ENCODE measurements at places on chromosomes 5 and 9. TPM values are rescaled to one million over a fixed set of nuclear protein-coding genes. Genes with fewer than 3 reads are reported as not detected.

MYO10 gene
- 7.6 TPM for polyA plus RNA-seq

DNA sequence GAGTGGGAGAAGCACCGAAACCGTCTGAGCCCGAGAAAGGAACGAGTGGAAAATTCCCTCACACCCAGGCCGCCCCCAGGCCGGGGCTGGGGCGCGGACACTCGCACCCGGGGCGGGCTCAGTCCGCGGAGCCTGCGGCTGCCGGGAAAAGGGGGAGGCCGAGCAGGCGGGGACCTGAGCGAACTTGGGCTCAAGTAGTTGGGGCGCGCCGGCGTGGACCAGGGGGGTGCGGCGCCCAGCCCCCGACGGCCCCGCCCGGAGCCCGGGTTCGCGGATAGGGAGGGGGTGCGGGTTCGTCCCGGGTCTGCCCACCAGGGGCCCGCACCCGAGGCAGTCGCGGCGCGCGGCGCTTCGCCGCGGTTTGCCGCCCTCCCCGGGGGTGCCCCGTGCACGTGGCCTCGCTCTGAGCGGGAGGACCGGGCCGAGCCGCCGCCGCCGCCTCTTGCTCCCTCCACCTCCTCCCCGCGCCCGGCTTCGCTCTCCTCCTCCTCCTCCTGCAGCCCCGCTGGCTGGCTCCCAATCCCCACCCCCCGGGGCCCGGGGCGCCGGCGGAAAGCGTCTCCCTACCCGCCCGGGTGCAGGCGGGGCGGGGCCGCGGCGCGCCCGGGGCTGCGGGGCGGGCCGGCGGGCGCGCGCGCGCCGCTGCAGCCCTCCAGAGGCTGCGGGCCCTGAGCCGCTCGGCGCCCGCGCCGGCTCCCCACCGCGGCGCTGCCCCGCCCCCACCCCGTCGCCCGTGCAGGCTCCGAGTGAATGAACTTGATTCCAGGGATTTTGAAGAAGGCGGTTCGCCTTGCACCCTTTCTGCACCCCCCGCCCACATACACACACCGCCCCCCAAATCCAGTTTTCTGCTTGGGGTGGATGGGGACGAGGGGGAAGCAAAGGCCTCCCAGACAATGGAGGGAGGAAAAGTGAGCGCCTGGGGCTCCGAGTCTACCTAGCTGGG lies 1.3 kb upstream of the NFIB start:
- no peaks in the 10 kb centered on the region for H3K36me3 ChIP-seq
- H3K4me3 ChIP-seq = peak overlapping the region; percentile 78
- peaks cover 12% of the 10 kb centered on the region for H3K27me3 ChIP-seq
- DNase-seq = peak; percentile 80
- peak overlapping the region; percentile 94 for H3K27ac ChIP-seq
- H3K4me1 ChIP-seq = peaks cover 12% of the 10 kb centered on the region

DNA sequence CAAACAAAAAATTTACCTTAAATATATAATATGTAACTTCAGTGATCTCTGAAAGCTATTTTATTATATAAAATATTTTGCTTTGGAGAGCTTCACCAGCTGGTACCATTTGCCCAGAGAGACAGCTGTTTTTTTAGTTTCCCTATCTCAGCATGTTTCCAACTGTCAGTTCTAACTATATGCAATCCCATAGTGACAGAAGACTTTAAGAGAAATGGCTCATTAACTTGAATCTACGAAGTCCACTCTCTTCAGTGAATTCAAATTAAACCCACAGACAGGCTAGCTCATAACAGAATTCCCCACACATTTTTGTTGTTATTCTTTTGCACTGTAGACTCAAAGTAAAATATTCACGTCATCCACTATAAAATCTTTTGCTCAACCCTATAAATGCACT lies 251.8 kb upstream of the POU5F2 start:
- H3K4me1 ChIP-seq = no peaks in the 10 kb centered on the region
- H3K4me3 ChIP-seq = no peak overlapping the region
- H3K27ac ChIP-seq = no peak overlapping the region
- no peak for DNase-seq

SHISAL2B gene
- polyA plus RNA-seq = not detected

GRCh38 chr9:91017245-91017644 lies 215.6 kb downstream of the SYK start:
- no peak overlapping the region for H3K27ac ChIP-seq
- H3K36me3 ChIP-seq = no peaks in the 10 kb centered on the region
- no peak for DNase-seq
- no peak overlapping the region for H3K4me3 ChIP-seq
- H3K27me3 ChIP-seq = no peaks in the 10 kb centered on the region

DNA sequence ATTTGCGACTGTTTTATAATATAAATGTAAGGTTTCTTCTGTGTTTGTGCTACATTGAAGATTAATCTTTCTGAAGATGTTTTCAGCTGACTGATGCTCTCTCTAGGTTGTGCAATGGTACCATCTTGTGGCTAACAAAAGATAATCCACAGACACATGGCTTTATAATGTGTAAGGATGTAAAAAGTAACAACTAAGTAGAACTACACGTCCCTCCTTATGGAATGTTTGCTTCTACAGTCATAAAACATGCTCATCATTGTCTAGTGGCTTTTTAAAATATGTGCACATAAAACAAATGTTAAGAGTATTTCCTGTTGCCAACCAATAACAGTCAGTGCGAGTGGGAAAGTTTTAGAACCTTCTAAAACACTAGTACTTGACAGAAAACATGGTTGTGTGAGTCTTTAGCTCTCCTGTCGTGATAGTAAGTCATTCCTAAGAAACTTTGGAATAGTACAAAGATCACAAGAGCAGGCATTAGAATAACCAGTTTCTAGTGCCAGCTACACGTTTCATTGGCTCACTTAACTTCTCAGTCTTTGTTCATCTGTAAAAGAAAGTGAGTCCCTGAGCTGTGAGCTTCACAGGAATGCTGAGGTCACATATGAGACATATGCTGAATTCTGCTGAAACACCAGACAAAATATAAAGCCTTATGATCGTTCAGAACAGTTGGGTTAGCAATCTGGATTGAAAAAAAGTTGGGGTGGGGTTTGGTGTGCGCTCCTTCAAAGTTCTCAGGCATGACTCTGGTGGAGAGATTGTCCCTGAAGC lies 75.7 kb upstream of the GLIS3 start:
- H3K27ac ChIP-seq = no peak overlapping the region
- no peak overlapping the region for H3K4me3 ChIP-seq
- H3K27me3 ChIP-seq = no peaks in the 10 kb centered on the region

- H3K36me3 ChIP-seq = no peaks in the 10 kb centered on the region
- no peak overlapping the region for H3K4me3 ChIP-seq
- no peaks in the 10 kb centered on the region for H3K4me1 ChIP-seq
- DNase-seq = no peak
- no peak overlapping the region for H3K27ac ChIP-seq
Measured at GRCh38 chr9:71620331-71620730, 148.0 kb downstream of the CEMIP2 start.

GRCh38 chr9:109277451-109277850 lies 43.4 kb downstream of the EPB41L4B start:
- no peak overlapping the region for H3K27ac ChIP-seq
- no peaks in the 10 kb centered on the region for H3K36me3 ChIP-seq
- DNase-seq = no peak
- no peaks in the 10 kb centered on the region for H3K4me1 ChIP-seq

RANBP3L gene
- 8.7 TPM for polyA plus RNA-seq

NOXA1 gene
- polyA plus RNA-seq = 19.1 TPM

GRCh38 chr9:33852216-33852826 lies 35.4 kb downstream of the UBE2R2 start:
- no peak for DNase-seq
- no peaks in the 10 kb centered on the region for H3K4me1 ChIP-seq
- H3K27ac ChIP-seq = no peak overlapping the region
- no peak overlapping the region for H3K4me3 ChIP-seq
- no peaks in the 10 kb centered on the region for H3K27me3 ChIP-seq

RASGRF2 gene
- polyA plus RNA-seq = 4.9 TPM

- no peak overlapping the region for H3K4me3 ChIP-seq
- no peaks in the 10 kb centered on the region for H3K27me3 ChIP-seq
- H3K36me3 ChIP-seq = no peaks in the 10 kb centered on the region
- H3K27ac ChIP-seq = no peak overlapping the region
- no peaks in the 10 kb centered on the region for H3K4me1 ChIP-seq
Measured at GRCh38 chr9:86733929-86734328, 213.4 kb downstream of the GAS1 start.

DNA sequence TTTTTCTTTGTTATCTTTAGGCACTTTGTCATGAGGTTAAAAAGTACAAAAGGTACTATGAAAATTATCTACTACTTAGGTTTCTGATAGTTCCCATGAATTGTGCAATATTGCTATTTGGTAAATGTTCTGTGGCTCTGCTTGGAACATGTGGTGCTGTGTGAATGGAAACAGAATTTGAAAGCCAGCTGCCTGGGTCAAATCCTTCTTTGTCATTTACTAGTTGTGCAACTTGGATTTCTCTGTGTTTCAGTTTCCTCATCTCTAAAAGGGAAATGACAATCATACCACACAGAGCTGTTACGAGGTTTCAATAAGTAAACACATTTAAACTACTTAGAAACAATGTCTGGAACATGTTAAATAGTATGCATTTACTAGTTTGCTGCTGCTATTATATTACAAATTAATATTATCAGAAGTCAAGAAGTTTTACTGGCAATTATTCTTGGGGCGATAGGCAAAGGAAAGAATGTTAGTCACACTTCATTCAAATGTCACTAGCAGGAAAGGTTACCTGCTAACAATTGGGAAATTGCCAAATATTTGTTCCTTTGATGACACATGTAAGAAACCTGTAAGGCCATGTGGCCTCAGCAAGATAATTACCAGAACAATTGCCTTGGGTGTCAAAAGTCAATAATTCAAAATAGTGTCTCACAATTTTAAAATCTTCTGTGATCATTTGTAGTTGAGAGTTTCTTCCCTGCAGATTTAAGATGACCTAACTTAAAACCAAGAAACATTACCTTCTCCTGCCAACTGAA lies 184.8 kb downstream of the KIAA0825 start:
- H3K27me3 ChIP-seq = no peaks in the 10 kb centered on the region
- H3K36me3 ChIP-seq = no peaks in the 10 kb centered on the region

DNA sequence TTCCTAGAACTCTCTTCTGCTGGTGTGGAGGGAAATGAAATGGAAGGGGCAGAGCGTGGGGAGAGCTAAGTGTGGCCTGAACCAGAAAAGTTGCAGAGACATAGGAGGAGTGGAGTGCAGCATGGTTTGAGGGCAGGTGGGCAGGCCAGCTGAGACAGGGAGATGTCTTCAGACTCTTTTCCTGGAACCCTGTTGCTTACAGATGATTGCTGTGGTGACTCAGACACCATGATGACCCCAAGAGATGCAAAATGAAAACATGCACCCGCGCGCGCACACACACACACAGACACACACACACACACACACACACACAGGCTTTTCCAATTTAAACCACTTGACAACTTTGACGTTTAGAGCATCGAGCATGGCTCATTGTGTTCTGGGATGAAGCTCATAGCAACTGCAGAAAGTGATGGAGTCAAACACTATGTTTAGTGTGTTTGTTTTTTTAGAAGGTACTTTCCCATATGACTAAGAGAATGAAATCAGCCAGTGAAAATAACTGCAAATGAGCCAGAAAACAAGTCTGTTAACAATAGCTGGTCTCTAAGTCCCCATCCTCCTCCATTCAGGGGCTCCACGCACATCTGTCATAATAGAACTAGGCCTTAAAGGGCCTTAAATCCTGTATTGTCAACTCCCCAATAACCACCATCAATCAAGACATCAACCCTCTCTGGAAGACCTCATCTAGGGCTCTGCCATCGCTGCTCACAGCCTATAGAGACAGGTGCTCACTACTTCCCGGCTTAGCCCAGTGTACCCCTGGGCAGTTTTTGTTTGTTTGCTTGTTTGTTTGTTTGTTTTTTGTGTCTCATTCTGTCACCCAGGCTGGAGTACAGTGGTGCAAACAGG lies 9.6 kb downstream of the TMOD1 start:
- no peak overlapping the region for H3K4me3 ChIP-seq
- H3K36me3 ChIP-seq = no peaks in the 10 kb centered on the region
- H3K4me1 ChIP-seq = no peaks in the 10 kb centered on the region
- no peaks in the 10 kb centered on the region for H3K27me3 ChIP-seq
- no peak overlapping the region for H3K27ac ChIP-seq

DNA sequence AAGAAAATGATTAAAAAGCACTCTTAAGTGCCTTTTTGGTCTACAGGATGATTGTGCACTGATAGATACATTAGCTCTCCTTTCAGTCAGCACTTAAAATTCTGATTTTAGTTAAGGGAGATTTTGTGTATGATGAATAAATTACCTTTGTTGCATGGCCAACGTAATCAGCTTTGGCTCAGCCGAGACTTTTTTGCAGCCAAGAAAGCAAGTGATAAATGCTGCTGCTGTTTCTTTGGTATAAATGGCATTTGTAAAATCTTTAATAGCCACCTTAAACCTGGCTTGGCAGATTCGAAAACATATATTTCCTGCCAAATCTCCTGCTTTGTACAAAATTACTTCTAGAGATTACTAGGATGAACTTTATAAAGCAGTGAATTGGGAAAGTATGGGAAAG lies 147.7 kb downstream of the DCP2 start:
- H3K27ac ChIP-seq = no peak overlapping the region
- H3K27me3 ChIP-seq = no peaks in the 10 kb centered on the region
- no peak for DNase-seq
- H3K4me1 ChIP-seq = peaks cover 10% of the 10 kb centered on the region
- H3K36me3 ChIP-seq = no peaks in the 10 kb centered on the region
- H3K4me3 ChIP-seq = no peak overlapping the region

GRCh38 chr9:72873456-72873855 lies 79.4 kb downstream of the ALDH1A1 start:
- H3K36me3 ChIP-seq = no peaks in the 10 kb centered on the region
- H3K4me3 ChIP-seq = no peak overlapping the region
- H3K27ac ChIP-seq = no peak overlapping the region
- no peak for DNase-seq
- H3K4me1 ChIP-seq = peaks cover 6% of the 10 kb centered on the region

DNA sequence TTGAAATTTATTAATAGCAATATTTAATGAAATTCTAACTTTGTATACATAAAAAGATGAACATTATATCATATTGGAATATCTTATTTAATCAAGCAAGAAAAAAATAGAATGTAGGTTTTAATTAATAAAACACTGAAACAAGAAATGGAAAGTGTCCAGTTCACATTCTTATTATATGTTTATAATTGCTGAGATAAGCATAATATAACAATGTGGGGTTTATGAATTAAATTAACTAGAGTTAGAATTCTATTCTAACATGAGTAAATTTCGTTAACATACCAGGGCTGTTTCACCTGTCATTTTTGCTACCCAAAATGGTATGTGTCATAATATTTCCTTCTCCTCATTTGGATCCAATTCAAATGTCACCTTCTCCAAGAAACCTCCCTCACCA lies 12.3 kb downstream of the CDH9 start:
- no peaks in the 10 kb centered on the region for H3K36me3 ChIP-seq
- no peak overlapping the region for H3K27ac ChIP-seq
- no peaks in the 10 kb centered on the region for H3K27me3 ChIP-seq
- no peaks in the 10 kb centered on the region for H3K4me1 ChIP-seq
- no peak for DNase-seq

C5orf22 gene
- polyA plus RNA-seq = 8.2 TPM

ADGRD2 gene
- polyA plus RNA-seq = not detected

- H3K4me1 ChIP-seq = no peaks in the 10 kb centered on the region
- H3K36me3 ChIP-seq = no peaks in the 10 kb centered on the region
- no peaks in the 10 kb centered on the region for H3K27me3 ChIP-seq
- H3K4me3 ChIP-seq = no peak overlapping the region
- no peak for DNase-seq
Measured at GRCh38 chr5:97499605-97500004, 316.6 kb upstream of the RIOK2 start.

Data from kidney (tissue), 22 donors.